HCEC 1CT (cell line): ENCODE measurements at places on chromosomes 5 and 9.

GRCh38 chr9:135479469-135480052, at the start of gene PPP1R26:
Gene PPP1R26, plus strand, starts transcription at chr9:135479782. Its CDS starts 4,729 bp downstream, at chr9:135484511.
- DNase-seq = no peak

DNA sequence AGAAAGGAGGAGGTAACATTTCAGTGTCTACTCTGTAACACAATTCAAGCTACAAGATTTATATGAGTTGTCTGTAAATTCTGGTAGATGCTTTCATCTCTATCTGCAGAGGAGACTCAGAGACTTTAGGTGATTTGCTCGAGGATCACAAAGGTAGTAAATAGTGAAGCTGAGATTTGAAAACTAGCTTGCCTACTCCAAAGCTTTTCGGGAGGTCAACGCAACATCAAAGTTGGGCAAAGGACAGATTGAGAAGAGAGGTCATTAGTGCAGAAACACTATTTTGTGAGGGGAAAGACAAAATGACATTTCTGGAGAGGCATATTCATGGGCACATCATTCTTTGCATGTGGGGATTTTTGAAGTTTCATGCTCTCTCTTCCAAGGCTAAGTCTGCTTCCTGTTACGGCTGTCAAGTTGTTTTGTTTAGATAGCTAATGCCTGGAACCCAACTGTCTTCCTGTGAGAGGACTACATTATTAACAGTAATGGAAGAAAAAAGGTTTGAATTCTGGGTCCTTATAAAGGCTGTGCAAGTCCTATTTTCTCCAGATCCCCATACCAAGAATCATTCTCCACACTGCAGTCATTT, 413.5 kb upstream of the ZNF462 start:
- no peak for DNase-seq

GRCh38 chr9:119838210-119838609, 469.0 kb upstream of the BRINP1 start:
- DNase-seq = no peak

GRCh38 chr9:23088932-23089364, 642.3 kb downstream of the DMRTA1 start:
- DNase-seq = no peak

- no peak for DNase-seq
These were observed 26.6 kb downstream of the NEK6 start for GRCh38 chr9:124284237-124284831.

DNA sequence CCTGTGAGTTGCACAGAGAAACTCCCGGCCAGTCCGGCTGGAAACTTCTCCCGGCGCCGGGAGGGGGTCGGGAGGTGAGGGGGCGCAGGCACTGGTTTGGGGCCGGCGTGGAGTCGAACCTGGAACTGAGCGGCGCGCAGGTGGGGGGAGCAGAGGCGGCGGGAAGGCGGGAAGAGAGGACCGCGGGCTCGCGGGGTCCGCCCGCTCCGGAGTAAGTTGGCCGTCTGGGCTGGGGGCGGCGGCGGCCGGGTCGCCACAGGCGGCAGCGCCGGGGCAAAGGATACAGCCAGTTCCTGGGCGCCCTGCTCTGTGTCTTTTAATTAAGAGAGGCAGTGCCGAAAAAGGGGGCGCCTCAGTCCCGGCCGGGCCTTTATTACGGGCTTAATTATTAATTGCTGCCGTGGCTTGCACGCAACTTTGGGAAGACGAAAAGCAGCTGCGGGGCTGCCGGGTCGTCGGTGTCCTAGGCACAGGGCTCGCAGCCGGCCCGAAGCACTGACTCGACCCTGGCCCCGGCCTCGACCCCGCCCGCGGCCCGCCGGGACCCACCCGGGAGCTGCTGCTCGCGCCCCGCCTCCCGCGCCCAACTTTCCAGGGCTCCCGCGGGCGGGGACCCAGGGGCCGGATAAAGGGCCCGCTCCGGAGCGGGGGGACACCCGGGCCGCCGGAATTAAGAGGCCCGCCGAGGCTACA, 1.1 kb downstream of the NTNG2 start:
- no peak for DNase-seq

GRCh38 chr9:318646-319045, 104.0 kb downstream of the DOCK8 start:
- DNase-seq = no peak

- DNase-seq = no peak
These were observed 4.6 kb upstream of the RNU6ATAC start for GRCh38 chr9:134168757-134169550.

GRCh38 chr9:912776-913175, 63.7 kb upstream of the DMRT3 start:
- DNase-seq = no peak

- DNase-seq = no peak
These were observed 103.3 kb downstream of the SYK start for GRCh38 chr9:90904706-90905478.

DNA sequence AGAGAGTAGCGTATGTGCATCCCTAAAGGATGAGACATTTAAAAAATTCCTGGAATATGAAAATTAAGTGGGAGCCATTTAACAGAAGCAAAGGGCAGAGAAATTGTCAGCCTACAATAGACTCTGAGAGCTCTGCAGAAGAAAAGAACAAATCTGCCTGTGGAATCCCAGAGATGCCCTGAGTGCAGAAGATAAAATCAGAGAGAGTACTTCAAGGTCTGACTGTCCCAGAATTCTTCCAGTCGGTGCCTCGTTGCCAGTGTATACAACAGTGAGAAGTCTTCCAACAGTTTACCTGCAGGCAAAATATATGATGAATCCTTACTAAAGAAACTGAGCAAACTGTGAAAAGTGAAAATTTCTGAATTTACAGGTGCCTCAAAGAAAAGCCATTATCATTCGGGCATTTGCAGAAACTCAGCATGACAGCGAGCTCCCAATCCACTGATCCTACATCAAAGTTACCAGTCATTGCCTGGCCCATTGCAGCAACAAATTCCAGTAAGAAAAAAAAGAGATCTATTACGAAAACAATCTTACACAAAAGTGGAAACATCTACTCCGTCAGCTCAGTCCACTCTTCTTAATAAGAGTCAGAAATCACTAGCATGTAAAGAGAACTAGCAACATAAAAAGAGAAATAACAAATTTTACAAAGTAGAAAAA, 92.8 kb upstream of the VCAN start:
- DNase-seq = no peak

GRCh38 chr5:58649716-58650115, 66.8 kb downstream of the RAB3C start:
- no peak for DNase-seq

DNA sequence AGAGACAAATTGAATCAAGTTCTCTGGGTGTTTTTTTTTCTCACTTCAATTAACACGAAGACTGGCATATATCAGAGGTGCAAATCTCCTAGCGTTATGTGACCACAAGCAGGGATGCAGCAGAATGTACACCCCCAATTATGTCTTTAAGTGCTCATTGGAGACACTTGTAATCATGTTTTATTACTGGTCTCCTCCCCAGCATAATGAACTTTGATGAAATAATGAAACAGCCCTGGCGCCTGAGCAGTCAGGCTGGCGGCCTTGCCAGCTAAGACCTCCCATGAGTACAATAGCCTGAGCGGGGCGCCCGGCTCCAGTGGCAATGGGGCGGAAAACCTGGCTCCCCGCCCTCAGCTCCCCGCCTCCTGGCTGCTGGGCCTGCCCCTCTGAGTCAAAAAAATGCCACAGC, 209.4 kb upstream of the MSX2 start:
- no peak for DNase-seq

GRCh38 chr5:143713047-143714003, 98.6 kb upstream of the HMHB1 start:
- DNase-seq = no peak
